NB4 (cell line): ENCODE measurements at places on chromosomes 5 and 9.

DNA sequence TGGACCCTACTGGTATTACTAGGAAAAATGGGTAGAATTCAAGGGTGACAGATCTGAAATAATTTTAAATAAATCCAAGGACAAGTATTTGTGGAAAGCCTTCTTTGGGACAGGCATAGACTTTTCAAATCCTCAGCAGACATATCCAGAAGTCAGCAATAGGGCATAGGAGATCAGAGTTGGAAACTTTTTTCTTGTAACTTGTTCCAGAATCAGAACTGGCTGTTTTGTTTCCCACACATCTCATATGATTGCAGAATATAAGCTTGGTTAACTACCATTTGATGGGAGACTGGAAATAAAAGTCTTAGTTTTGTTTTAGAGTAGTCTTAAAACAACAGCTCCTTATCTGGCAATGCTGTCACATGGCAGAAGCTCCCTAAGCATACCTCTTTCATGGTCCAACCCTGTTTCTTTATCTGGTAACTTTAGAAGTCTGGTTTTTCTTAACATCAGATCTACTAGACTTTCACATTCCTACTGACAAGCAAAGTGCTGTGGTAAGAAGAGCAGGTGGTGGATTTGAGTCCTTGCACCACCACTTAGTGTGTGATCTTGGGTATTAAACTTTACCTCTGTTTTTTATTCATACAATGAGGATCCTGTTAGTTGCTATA lies 25.1 kb downstream of the XRCC4 start:
- DNase-seq: no peak

- no peak for DNase-seq
These were observed 314.4 kb upstream of the MSX2 start for GRCh38 chr5:174409971-174410370.

DNA sequence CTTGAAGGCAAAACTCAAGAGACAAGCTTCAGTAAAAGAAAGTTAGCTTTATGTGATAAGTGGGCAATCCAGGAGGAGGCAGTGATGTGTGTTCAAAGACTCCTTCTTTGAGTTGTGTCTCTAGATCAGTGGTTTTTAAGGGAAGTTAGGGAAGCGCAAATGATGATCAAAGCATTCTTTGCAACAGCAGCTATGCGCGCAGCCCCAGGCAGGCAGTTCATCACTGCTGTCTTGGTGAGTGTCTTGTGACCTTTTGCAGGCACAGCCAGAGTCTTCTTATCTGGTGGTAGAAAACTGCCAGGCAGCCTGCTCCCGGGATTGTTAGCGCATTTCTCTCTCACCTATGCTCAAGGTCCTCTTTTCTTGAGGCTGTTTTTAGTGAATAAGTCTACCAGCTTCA lies 40.3 kb upstream of the CLK4 start:
- DNase-seq: no peak

DNA sequence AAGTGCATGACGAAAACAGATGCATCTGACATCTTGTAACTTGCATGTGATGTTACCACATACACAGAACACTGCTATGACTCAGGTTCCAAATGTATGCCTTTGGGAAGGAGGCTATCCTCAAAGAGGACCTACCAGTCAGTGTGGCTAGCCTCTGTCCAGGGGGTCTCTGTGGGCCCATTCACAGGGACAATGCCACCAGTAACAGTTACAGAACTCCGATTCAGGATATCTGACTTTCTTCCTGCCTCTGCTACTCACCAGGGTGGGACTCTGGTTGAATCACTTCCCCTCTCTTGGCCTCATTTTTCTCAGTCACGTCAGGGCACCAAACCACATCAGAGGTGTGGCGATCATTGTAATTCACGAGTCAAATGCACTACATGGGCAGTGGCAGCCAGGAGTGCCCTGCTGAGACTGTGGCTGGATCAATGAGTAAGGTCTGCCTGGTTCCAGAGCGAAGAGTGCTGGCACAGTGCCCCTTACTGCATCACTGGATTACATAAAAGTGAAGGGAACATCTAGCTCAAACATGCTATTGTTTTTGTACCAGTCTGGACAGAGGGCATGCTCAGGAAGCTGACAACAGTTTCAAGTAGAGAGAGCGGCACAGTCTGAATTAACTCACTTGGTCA lies 13.2 kb downstream of the ATOX1 start:
- DNase-seq: no peak

GRCh38 chr5:180047667-180048066 lies 23.9 kb downstream of the RNF130 start:
- DNase-seq: no peak

- no peak for DNase-seq
These were observed 20.8 kb downstream of the PLGRKT start for GRCh38 chr9:5416953-5417352.

DNA sequence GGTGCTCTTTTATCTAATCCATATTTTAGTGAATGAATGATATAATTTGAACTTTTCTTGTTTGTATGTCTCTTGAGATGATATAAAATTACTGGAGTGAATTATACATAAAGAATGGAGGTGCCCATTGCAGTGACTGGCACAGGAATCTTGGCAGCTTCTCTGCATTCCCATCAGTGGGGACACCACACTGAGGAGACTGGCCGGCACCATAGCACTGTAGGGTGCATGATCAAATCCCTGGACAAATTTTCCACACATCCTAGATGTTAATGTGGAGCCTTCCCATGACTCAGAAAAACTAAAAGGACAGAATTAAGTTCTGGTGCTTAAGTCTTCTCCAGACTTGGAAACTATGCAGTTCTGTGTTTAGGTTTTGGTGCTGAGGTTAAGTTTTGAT lies 124.1 kb downstream of the CEP120 start:
- DNase-seq: no peak

GRCh38 chr9:91029650-91030361 lies 228.2 kb downstream of the SYK start:
- no peak for DNase-seq

- no peak for DNase-seq
These were observed 385.2 kb downstream of the FAM170A start for GRCh38 chr5:120014535-120014934.

GRCh38 chr9:123048748-123049147 lies 15.3 kb downstream of the GPR21 start:
- no peak for DNase-seq

DNA sequence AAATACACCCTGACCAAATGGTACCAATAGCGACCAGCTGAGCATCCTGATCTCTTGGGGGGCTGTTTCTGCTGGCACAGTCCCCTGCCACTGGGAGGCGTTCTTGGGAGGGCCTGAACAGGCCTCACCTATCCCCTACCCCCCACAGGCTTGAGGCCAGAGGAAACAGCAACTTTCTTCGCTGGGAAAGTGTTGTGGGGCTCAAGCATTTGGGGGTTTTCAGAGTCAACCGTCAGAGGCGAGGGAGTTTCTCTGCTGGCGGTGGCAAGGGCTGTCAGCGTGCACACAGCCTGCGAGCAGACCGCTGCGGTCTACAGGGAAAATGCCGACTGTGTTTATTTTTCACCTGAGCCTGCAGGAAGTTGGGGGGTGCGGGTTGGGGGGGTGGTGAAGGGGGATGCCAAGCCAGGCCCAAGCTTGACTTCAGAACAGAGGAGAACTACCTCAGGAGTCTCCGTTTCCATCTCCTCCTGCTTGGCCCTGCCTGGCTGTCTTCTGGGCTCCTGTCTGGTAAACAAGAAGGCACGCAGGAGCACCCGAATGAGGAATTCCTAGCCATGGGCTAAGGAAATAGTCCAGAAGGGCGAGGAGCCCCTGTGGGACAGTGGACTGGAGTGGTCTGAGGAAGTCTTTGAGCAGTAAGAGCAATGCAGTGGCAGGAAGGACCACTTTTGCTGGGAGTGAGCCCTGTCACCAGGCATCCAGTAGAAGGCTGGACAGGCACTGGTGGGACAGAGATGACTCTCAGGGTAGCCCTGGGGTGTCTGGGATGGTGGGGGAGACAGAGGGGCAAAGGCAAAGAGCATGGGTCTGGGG lies 18.1 kb downstream of the TCF7 start:
- no peak for DNase-seq

GRCh38 chr9:95666096-95666784 lies 149.5 kb upstream of the PTCH1 start:
- DNase-seq: no peak

- DNase-seq: no peak
These were observed 16.4 kb downstream of the LNPEP start for GRCh38 chr5:96952118-96952750.

- peak; percentile 80 for DNase-seq
These were observed 112.9 kb upstream of the LMX1B start for GRCh38 chr9:126500600-126501382.

DNA sequence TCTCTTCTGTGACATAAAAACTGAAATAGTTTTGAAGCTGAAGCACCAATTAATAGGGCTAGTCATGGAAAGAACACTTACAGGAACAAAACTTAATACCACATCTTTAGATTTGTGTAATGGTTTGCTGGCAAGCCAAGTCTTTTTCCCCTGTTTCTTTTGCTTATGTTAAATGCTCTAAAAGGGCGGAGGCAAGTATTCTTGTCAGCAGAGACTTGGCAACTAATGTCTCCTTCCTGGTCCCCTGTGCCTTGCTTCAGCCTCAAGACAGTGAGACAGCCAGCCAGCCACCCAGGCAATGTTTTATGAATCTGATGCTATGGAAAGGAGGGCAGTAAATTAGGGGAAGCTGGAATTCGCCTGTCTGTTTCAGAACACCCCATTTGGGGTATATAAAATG lies 45.7 kb downstream of the PRRC1 start:
- no peak for DNase-seq

DNA sequence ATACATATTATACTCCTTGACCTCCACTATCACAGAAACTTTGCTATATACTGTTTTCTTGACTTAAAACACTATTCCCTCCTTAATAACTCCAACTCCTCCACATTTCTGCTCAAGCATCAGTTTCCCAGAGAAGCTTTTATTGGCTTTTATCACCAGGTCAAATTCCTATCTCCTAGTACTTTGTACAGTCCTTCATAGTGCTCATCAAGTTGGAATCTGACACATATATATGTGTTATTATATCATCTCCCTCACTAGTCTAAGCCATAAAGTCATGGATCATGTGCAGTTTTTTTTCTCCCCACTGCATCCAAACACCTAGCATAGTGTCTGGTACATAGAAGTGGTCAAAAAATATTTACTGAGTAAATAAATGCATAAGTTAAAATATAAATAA lies 59.1 kb downstream of the BHMT start:
- no peak for DNase-seq

GRCh38 chr9:5352637-5353248 lies 13.1 kb upstream of the RLN1 start:
- no peak for DNase-seq

DNA sequence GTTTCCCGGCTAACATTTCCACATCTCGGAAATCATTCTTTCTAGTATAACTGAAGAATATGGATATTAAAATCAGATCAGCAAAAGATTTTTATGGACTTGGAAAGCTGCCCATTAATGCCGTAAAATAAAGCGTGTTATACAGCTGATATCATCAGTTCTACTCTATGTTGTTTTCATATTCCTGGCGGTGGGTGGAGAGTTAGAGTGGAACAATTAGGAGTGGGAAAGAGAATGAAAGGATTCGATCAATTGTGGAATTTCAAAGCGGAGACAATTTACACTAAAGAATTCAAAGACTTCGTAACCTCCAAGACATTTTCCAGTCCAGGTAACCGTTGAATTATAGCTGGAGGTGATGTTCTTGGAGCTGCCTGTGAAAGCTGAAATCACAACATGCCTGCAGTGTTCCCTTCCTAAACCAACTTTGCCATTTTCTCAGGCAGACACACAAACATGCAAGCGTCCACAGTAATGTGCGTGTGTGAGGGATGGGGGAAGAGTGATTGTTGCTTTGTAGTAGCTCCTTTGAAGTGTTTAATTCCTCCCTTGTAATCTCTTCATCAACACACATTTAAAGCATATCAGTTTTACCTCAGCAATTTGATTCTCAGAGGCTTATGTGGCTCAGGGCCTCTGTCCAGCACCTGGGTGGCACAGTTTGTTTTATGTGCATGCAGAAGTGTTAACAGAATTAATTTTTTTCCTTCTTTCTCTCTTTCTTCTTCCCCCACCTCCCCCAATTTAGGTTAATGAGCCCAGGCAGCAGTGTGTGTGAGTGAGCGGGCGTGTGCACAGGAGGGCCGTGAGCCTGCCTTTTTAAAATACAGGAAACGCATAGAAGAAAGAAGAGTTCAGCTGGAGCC lies 544.1 kb downstream of the RAB3C start:
- DNase-seq: no peak

- no peak for DNase-seq
These were observed 90.4 kb downstream of the SERINC5 start for GRCh38 chr5:80165452-80165851.

DNA sequence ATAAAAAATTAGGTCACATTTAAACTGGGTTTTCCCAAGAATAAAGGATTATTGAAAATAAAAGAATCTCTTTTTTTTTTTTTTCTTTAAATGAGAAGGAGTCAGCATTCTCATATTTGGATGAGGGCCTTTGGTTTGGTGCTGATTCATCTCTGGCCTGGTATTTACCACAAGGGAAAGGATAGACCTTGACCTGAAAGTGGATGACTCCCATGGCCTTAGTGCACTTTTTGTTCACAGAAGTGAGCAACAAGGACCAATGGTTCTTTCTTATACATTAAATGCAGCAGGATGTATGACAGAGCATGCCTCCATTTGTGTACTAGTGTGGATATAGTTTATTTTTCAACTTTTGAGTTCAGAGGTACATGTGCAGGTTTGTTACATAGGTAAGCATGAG lies 6.9 kb downstream of the YTHDC2 start:
- no peak for DNase-seq

GRCh38 chr9:18623221-18624079 lies 149.5 kb downstream of the ADAMTSL1 start:
- no peak for DNase-seq

DNA sequence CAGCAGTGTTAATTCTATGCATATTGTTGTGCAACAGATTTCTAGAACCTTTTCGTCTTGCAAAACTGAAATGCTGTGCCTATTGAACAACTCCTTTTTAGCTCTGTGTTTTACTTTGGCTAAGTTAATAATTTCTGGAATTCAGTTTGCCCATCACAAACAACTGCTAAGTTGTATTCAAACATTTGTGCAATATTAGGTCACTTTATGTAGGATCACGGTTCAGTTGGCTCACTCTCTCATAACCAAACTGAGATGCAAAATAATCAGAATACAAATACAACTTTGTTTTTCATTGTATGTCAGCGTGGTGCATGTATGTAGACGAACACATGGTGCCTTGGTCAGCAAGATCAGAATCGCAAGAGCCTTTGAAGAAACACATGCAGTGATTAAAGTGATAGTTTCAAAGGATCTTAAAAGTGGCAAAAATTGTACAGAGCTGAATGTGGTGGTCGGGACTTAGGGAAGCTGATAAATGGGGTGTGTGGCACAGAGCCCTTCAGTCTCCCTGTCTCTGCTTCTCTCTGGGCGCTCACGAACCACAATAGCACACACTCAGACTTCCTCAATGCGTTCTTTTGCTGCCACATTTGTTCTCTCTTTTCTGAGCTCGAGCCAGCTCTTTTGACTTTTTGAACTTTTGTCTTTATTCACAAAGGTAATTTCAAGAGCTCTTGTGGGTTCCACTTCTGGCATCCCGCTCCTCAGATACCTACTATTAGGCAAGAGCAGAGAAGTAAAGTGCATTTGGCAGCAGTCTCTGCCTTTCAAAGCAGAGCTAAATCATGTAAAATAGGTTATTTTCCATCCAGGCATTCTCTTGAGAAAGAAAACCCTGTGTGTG lies 112.4 kb upstream of the CTSL start:
- DNase-seq: no peak
